ENCODE measurements at places on chromosomes 7 and 10. TPM values are rescaled to one million over a fixed set of nuclear protein-coding genes. Genes with fewer than 3 reads are reported as not detected.

DNA sequence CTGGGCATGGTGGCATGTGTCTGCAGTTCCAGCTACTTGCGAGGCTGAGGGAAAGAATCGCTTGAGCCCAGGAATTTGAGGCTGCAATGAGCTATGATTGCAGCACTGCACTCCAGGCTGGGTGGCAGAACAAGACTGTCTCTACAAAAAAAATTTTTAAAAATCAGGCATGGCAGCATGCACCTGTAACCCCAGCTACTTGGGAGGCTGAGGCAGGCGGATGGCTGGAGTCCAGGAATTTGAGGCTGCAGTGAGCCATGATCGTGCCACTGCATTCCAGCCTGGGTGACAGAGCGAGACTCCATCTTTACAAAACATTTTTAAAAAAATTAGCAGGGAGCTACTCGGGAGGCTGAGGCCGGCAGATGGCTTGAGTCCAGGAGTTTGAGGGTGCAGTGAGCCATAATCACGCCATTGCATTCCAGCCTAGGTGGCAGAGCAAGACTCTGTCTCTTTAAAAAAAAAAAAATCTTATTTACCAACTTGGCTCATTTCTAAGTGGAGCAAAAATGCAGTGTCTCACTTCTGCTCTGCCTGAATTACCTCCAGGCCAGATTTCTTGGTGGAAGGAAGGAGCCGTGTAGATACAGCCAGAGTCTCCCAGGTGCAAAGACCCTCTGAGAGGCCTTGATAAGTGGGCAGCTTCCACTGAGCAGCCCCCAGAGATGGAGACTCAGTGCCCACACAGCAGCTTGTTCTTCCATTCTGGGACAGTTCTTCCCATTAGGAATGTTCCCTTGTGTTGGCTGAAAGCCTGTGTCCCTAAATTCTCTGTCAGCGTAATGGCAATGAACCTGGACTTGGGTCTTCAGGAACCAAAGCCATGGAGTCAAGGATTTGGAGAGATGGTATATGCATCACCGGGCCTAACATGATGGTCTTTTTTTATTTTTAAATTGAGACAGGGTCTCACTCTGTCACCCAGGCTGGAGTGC, 30.0 kb downstream of the GTF2IRD1 start:
- H3K27me3 ChIP-seq, result peaks cover 14% of the 10 kb centered on the region
- no peaks in the 10 kb centered on the region for H3K36me3 ChIP-seq
- no peak for DNase-seq
- no peaks in the 10 kb centered on the region for H3K4me1 ChIP-seq
- H3K27ac ChIP-seq, result no peak overlapping the region
- H3K4me3 ChIP-seq, result no peak overlapping the region

GRCh38 chr7:83908526-83908925, 259.6 kb upstream of the SEMA3E start:
- no peak for DNase-seq
- no peak overlapping the region for H3K4me3 ChIP-seq
- H3K36me3 ChIP-seq, result no peaks in the 10 kb centered on the region
- H3K27ac ChIP-seq, result no peak overlapping the region

DNA sequence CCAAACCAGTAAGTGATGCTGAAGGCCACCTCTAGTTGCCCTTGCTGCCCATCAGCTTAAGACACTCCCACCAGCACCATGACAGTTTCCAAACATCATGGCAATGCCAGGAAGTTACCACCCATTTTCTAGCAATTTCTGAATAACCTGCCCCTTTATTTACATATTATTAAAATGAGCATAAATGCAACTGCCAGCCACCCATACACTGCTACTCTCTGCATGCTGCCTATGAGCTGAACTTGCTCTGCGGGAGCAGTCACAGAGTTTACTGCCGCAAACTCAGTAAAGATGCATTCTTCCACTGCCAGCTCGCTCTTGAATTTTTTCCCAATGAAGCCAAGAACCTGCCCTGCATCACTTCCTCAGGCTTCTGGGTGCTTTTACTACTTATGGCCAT, 212.6 kb downstream of the SH2D4B start:
- H3K4me1 ChIP-seq, result no peaks in the 10 kb centered on the region
- no peaks in the 10 kb centered on the region for H3K36me3 ChIP-seq
- H3K27me3 ChIP-seq, result peaks cover 20% of the 10 kb centered on the region
- no peak for DNase-seq
- H3K4me3 ChIP-seq, result no peak overlapping the region

GRCh38 chr10:61376908-61377368, 76.2 kb downstream of the TMEM26 start:
- DNase-seq, result no peak
- H3K36me3 ChIP-seq, result no peaks in the 10 kb centered on the region
- H3K4me3 ChIP-seq, result no peak overlapping the region
- no peak overlapping the region for H3K27ac ChIP-seq

GRCh38 chr7:27150568-27151340, 1.6 kb downstream of the HOXA3 start:
- H3K36me3 ChIP-seq, result peaks cover 1% of the 10 kb centered on the region
- H3K4me1 ChIP-seq, result peaks cover 49% of the 10 kb centered on the region
- H3K27me3 ChIP-seq, result peaks cover 91% of the 10 kb centered on the region
- DNase-seq, result peak; percentile 78
- peak overlapping the region; percentile 89 for H3K4me3 ChIP-seq
- H3K27ac ChIP-seq, result no peak overlapping the region

- H3K27ac ChIP-seq, result peak overlapping the region; percentile 24
- no peaks in the 10 kb centered on the region for H3K36me3 ChIP-seq
- peaks cover 8% of the 10 kb centered on the region for H3K27me3 ChIP-seq
Measured at GRCh38 chr10:79360499-79361342, 13.5 kb downstream of the PPIF start.

- H3K36me3 ChIP-seq, result no peaks in the 10 kb centered on the region
- no peak for DNase-seq
- peaks cover 9% of the 10 kb centered on the region for H3K4me1 ChIP-seq
- H3K27ac ChIP-seq, result no peak overlapping the region
- no peaks in the 10 kb centered on the region for H3K27me3 ChIP-seq
Measured at GRCh38 chr7:135100856-135101255, 47.0 kb upstream of the TMEM140 start.

- no peaks in the 10 kb centered on the region for H3K36me3 ChIP-seq
- H3K27me3 ChIP-seq, result no peaks in the 10 kb centered on the region
- H3K4me1 ChIP-seq, result no peaks in the 10 kb centered on the region
- no peak for DNase-seq
- no peak overlapping the region for H3K27ac ChIP-seq
Measured at GRCh38 chr7:110772615-110773014, 318.3 kb upstream of the LRRN3 start.

DNA sequence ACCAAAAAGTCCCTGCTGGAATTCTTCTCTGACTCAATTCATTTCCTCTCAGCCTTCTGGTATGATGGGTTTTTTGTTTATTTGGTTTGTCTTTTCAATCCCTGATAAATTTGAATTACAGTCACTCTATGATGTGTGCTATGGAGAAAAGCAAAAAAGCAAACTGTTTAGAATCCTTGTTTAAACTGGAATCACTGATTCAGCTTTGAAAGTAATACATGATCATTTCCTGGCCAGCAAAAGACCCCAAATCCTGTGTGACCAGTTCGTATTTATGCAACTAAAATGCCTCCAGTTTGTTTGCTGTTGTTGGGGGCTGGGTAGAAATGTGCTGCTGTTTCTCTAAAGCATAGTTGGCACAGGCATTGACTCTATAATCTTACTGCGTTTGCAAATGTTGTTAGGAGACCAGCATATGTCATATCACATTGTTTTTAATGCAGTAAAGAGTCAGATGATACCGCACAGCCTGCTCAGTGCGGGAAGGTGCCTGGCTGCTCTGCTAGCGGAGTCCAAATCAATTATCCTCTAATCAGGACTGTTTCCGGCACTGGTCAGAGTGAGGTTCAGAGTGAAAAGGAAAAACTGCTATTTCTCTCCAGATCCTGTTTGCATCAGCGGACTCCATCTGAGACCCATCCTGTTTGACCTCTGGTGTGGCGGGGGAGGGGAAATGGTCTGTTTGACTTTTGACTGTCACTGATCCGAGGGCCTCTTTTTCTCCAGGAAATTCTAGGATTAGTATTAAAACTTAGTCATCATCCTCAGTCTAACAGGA, 40.6 kb upstream of the ADD3 start:
- H3K4me1 ChIP-seq, result no peaks in the 10 kb centered on the region
- DNase-seq, result no peak
- peaks cover 10% of the 10 kb centered on the region for H3K27me3 ChIP-seq
- H3K36me3 ChIP-seq, result no peaks in the 10 kb centered on the region
- H3K4me3 ChIP-seq, result no peak overlapping the region

DNA sequence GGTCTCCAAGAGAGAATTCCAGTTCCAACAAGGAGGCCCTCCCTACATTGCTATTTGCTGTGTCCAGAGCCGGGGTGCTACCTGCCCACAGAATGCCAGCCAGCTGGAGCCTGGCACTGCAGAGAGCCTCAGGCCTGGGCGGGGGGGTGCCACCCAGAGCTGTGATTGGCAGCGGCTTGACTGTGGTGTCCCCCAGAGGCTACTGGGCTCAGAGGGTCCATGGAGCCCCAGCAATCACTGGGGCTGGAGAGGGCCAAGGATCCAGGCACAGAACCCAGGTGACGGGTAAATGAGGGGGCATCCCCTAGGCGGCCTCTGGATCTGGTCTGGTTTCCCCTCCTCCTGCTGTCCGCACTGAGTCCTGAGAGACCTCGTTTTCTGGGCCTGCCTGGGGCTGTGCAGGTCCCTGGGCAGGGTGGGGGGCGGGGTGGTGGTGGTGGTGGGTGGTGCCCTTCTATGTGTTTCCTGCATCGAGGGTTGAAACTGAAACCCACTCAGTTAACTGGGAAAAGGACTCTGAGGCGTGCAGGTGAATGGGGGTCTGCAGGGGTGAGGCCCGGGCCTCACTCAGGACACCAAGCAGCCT, 12.6 kb downstream of the DPYSL4 start:
- H3K27me3 ChIP-seq, result no peaks in the 10 kb centered on the region
- no peaks in the 10 kb centered on the region for H3K4me1 ChIP-seq
- H3K27ac ChIP-seq, result no peak overlapping the region
- no peak overlapping the region for H3K4me3 ChIP-seq
- DNase-seq, result no peak

- no peaks in the 10 kb centered on the region for H3K36me3 ChIP-seq
- no peak overlapping the region for H3K4me3 ChIP-seq
- no peak overlapping the region for H3K27ac ChIP-seq
- H3K4me1 ChIP-seq, result peaks cover 22% of the 10 kb centered on the region
- peaks cover 9% of the 10 kb centered on the region for H3K27me3 ChIP-seq
Measured at GRCh38 chr10:114915294-114915693, 22.7 kb upstream of the TRUB1 start.

- no peak for DNase-seq
- H3K4me1 ChIP-seq, result no peaks in the 10 kb centered on the region
- no peak overlapping the region for H3K4me3 ChIP-seq
- no peaks in the 10 kb centered on the region for H3K36me3 ChIP-seq
- H3K27me3 ChIP-seq, result peaks cover 7% of the 10 kb centered on the region
Measured at GRCh38 chr10:17872191-17873091, 63.3 kb downstream of the MRC1 start.

DNA sequence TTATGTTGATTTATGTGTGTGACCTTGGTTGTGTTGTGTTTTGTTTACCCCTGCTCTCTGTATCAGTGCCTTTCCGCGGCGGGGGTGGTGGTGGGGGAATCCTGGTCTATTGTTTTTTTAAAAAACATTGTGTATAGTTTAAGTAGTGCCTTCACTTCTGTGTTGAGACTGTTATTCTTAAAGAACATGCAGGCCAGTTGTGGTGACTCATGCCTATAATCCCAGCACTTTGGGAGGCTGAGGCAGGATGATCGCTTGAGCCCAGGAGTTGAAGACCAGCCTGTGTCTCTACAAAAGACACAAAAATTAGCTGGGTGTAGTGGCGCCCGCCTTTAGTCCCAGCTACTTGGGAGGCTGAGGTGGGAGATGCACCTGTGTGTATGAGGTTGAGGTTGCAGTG, 429.0 kb upstream of the LRGUK start:
- H3K4me1 ChIP-seq, result peaks cover 6% of the 10 kb centered on the region
- no peaks in the 10 kb centered on the region for H3K36me3 ChIP-seq
- DNase-seq, result no peak
- H3K4me3 ChIP-seq, result no peak overlapping the region
- H3K27me3 ChIP-seq, result no peaks in the 10 kb centered on the region
- H3K27ac ChIP-seq, result no peak overlapping the region

DNA sequence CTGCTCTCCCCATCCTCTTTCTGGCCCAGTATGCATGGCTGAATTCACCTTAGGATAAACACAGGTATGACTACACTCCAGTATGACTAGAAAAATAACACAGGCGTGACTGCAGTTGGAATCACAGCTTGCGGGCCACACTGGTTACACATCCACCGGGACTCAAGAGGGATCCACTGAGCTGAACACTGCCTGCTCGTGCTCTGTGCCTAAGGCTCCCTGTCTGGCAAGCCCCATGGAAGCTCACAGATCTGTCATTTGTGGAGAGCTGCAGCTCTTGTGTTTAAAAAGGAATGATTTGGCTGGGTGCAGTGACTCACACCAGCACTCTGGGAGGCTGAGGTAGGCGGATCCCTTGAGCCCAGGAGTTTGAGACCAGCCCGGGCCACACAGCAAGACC, 26.8 kb downstream of the VOPP1 start:
- peaks cover 73% of the 10 kb centered on the region for H3K4me1 ChIP-seq
- H3K27ac ChIP-seq, result peak overlapping the region; percentile 71
- no peak overlapping the region for H3K4me3 ChIP-seq
- peaks cover 19% of the 10 kb centered on the region for H3K36me3 ChIP-seq
- DNase-seq, result no peak

GRCh38 chr7:114710499-114710898, 211.4 kb upstream of the MDFIC start:
- no peak overlapping the region for H3K4me3 ChIP-seq
- no peaks in the 10 kb centered on the region for H3K4me1 ChIP-seq
- H3K27ac ChIP-seq, result no peak overlapping the region
- no peaks in the 10 kb centered on the region for H3K36me3 ChIP-seq
- no peak for DNase-seq

- H3K4me3 ChIP-seq, result peak overlapping the region; percentile 84
- peaks cover 99% of the 10 kb centered on the region for H3K4me1 ChIP-seq
Measured at GRCh38 chr10:80466724-80467326, 12.7 kb downstream of the TSPAN14 start.

- H3K27me3 ChIP-seq, result no peaks in the 10 kb centered on the region
- no peak for DNase-seq
- H3K36me3 ChIP-seq, result peaks cover 3% of the 10 kb centered on the region
- no peak overlapping the region for H3K4me3 ChIP-seq
- H3K4me1 ChIP-seq, result peaks cover 62% of the 10 kb centered on the region
Measured at GRCh38 chr7:39971924-39972323, 21.9 kb downstream of the CDK13 start.

- no peak for DNase-seq
- peaks cover 2% of the 10 kb centered on the region for H3K36me3 ChIP-seq
- H3K27me3 ChIP-seq, result no peaks in the 10 kb centered on the region
- no peak overlapping the region for H3K4me3 ChIP-seq
- H3K4me1 ChIP-seq, result no peaks in the 10 kb centered on the region
- no peak overlapping the region for H3K27ac ChIP-seq
Measured at GRCh38 chr7:84250452-84250851, 55.9 kb upstream of the SEMA3A start.

- H3K36me3 ChIP-seq, result no peaks in the 10 kb centered on the region
- no peak overlapping the region for H3K4me3 ChIP-seq
- peaks cover 8% of the 10 kb centered on the region for H3K4me1 ChIP-seq
- H3K27ac ChIP-seq, result no peak overlapping the region
- H3K27me3 ChIP-seq, result peaks cover 7% of the 10 kb centered on the region
Measured at GRCh38 chr7:150962553-150963399, 15.3 kb downstream of the KCNH2 start.

The RPEL1 gene
- not detected for total RNA-seq

The SEMA3D gene
- 0.24 TPM for total RNA-seq

The PUS7 gene
- 14.5 TPM for total RNA-seq

The SPDYE3 gene
- not detected for total RNA-seq

The NKX2-3 gene
- total RNA-seq, result not detected

The VAX1 gene
- total RNA-seq, result not detected

The ABCA13 gene
- total RNA-seq, result not detected

The SPAM1 gene
- total RNA-seq, result not detected

The FAM25A gene
- not detected for total RNA-seq

The RET gene
- 0.67 TPM for total RNA-seq

The CCDC172 gene
- not detected for total RNA-seq

The SOSTDC1 gene
- not detected for total RNA-seq

Measured in activated T-cell treated with anti-CD3 and anti-CD28 coated beads, Interleukin-2, amount 50 U/mL, for 72 hours (primary cell).